SJCRH30 (cell line): ENCODE measurements at places on chromosomes 6 and 20. TPM values are rescaled to one million over a fixed set of nuclear protein-coding genes. Genes with fewer than 3 reads are reported as not detected.

The FAM209B gene
- total RNA-seq: 0.20 TPM in 1 of 2 replicates, not detected in the other

The CEP85L gene
- 12.4 and 15.7 TPM in 2 replicates for total RNA-seq

- H3K4me3 ChIP-seq: no peak overlapping the region
- H3K4me1 ChIP-seq: no peaks in the 10 kb centered on the region
- no peaks in the 10 kb centered on the region for H3K36me3 ChIP-seq
Measured at GRCh38 chr20:46291401-46291800, 16.9 kb downstream of the CDH22 start.

GRCh38 chr6:46756469-46757213 lies 9.9 kb downstream of the ANKRD66 start:
- peak; percentile 39 for DNase-seq
- H3K27me3 ChIP-seq: no peaks in the 10 kb centered on the region
- no peak overlapping the region for H3K4me3 ChIP-seq
- H3K27ac ChIP-seq: no peak overlapping the region
- H3K4me1 ChIP-seq: peaks cover 11% of the 10 kb centered on the region

GRCh38 chr20:50470264-50470858 lies 39.8 kb upstream of the PTPN1 start:
- H3K36me3 ChIP-seq: no peaks in the 10 kb centered on the region
- no peak for DNase-seq
- H3K27ac ChIP-seq: no peak overlapping the region
- H3K27me3 ChIP-seq: no peaks in the 10 kb centered on the region
- H3K4me3 ChIP-seq: no peak overlapping the region

- H3K27me3 ChIP-seq: no peaks in the 10 kb centered on the region
- H3K4me1 ChIP-seq: no peaks in the 10 kb centered on the region
- peak overlapping the region; percentile 37; the same call in 1 of the 2 replicates for H3K27ac ChIP-seq
- DNase-seq: no peak
- H3K4me3 ChIP-seq: peak overlapping the region; percentile 77
- H3K36me3 ChIP-seq: peaks cover 30% of the 10 kb centered on the region
Measured at GRCh38 chr6:170583756-170584180, 669 bp downstream of the PDCD2 start.

- H3K4me3 ChIP-seq: no peak overlapping the region
- no peaks in the 10 kb centered on the region for H3K36me3 ChIP-seq
- H3K27ac ChIP-seq: no peak overlapping the region
- no peaks in the 10 kb centered on the region for H3K4me1 ChIP-seq
- H3K27me3 ChIP-seq: no peaks in the 10 kb centered on the region
Measured at GRCh38 chr6:98287876-98288275, 546.5 kb upstream of the POU3F2 start.

The RGS17 gene
- total RNA-seq: 13.6 and 15.5 TPM in 2 replicates

The PLA2G7 gene
- total RNA-seq: not detected in 2 replicates
